ENCODE measurements at places on chromosomes 5 and 9.
A peak's percentile ranks its signal among the peaks of the same experiment; 100 is the strongest.

DNA sequence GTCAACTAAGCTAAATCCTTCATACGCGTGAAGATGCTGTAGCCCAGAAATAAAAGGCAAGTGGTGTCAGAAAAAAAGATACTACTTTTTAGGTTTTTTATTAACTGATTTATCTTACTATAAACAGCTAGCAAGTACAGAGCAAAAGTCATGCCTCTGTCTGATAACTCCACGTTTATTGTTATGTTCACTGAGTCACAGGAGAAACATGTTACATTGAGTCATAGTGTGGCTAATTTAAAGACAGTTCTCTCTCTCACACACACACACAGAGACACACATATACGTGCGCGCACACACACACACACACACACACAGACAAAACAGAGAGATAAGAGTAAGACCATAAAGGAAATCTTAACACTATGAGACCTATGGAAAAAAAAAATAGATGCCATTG is 770.0 kb upstream of the CDH10 start:
- no peaks in the 10 kb centered on the region for H3K4me1 ChIP-seq
- H3K36me3 ChIP-seq: no peaks in the 10 kb centered on the region
- no peak overlapping the region for H3K4me3 ChIP-seq
- no peaks in the 10 kb centered on the region for H3K27me3 ChIP-seq
- H3K27ac ChIP-seq: no peak overlapping the region

GRCh38 chr5:143495110-143495509 is 91.6 kb upstream of the NR3C1 start:
- H3K36me3 ChIP-seq: no peaks in the 10 kb centered on the region
- H3K4me1 ChIP-seq: peaks cover 47% of the 10 kb centered on the region
- H3K27me3 ChIP-seq: no peaks in the 10 kb centered on the region
- H3K4me3 ChIP-seq: no peak overlapping the region

- no peaks in the 10 kb centered on the region for H3K36me3 ChIP-seq
- no peaks in the 10 kb centered on the region for H3K27me3 ChIP-seq
- peaks cover 5% of the 10 kb centered on the region for H3K4me1 ChIP-seq
- no peak overlapping the region for H3K27ac ChIP-seq
- H3K4me3 ChIP-seq: no peak overlapping the region
- no peak for DNase-seq
These were observed 1.1 kb upstream of the ADAMTSL1 start for GRCh38 chr9:18472841-18473251.

- DNase-seq: no peak
- peaks cover 8% of the 10 kb centered on the region for H3K4me1 ChIP-seq
- H3K4me3 ChIP-seq: no peak overlapping the region
These were observed 3.2 kb upstream of the ENHO start for GRCh38 chr9:34526026-34526425.

- no peak for DNase-seq
- no peaks in the 10 kb centered on the region for H3K36me3 ChIP-seq
- H3K27me3 ChIP-seq: no peaks in the 10 kb centered on the region
- H3K4me1 ChIP-seq: peaks cover 12% of the 10 kb centered on the region
- H3K4me3 ChIP-seq: no peak overlapping the region
These were observed 53.4 kb downstream of the SNX18 start for GRCh38 chr5:54570916-54571315.

GRCh38 chr5:35789732-35790456 is 66.8 kb upstream of the IL7R start:
- H3K27me3 ChIP-seq: no peaks in the 10 kb centered on the region
- H3K36me3 ChIP-seq: no peaks in the 10 kb centered on the region
- H3K4me3 ChIP-seq: no peak overlapping the region
- H3K27ac ChIP-seq: no peak overlapping the region
- H3K4me1 ChIP-seq: no peaks in the 10 kb centered on the region

DNA sequence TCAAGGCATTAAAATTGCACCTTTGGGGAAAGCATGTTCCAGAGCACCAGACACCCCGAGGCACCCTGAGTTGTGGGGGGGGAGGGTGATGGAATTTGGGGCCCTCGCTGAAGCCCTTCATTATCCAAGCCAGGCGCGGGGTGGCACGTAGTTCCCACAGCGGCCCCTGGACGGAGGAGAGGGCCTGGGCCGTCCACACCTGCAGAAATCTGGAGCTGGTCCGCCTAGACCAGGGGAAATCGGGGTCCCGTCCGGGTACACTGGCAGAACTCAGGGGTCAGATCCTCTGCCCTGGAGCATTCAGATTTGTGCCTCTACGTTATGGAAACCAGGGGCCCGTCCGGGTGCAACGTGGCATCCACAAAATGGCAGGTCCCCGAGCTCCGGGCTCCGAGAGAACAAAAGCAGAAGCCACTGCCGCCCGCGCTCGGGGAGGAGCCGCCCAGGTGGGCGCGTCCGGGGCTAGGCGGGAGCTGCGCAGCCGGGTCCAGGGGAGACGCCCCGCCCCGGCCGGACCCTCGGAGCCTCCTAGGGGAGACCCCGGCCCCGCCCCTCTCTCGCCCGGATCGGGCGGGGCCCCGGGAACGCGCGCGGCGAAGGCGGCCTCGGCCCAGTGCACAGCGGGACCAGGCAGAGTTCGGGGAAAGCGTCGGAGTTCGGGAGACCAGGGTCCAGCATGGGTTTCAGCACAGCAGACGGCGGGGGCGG is at the start of gene PLEKHG4B:
TSS of gene PLEKHG4B (plus strand) at position 613 of the 708 bp plus-strand sequence. CDS start at position 677, 64 bp downstream.
- H3K36me3 ChIP-seq: no peaks in the 10 kb centered on the region
- H3K4me3 ChIP-seq: peak within 1 kb of the TSS; percentile 50
- DNase-seq: no peak
- H3K27me3 ChIP-seq: peaks cover 13% of the 10 kb centered on the region
- H3K27ac ChIP-seq: no peak within 1 kb of the TSS

DNA sequence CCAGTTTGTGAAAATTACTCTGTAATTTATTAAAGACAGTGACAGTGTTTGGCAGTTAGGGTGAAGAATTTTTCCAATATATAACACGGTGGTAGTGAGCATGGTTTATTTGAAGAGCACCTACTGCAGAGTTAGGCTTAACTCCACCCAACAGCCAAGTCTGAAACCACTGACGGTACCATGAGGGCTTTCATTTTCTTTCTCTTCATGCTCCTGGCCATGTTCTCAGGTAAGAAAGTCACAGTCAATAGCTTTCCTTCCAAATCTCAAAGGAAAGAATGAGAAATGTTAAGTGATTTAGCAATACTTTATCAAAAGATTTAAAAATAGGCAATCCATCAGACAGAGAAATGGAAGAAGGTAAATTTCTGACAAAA is at the start of gene MARCOL:
TSS of gene MARCOL (plus strand) at position 108 of the 377 bp plus-strand sequence. CDS start at position 181, 73 bp downstream.
- no peaks in the 10 kb centered on the region for H3K4me1 ChIP-seq
- H3K36me3 ChIP-seq: no peaks in the 10 kb centered on the region
- no peak for DNase-seq
- H3K4me3 ChIP-seq: no peak within 1 kb of the TSS
- H3K27ac ChIP-seq: no peak within 1 kb of the TSS

DNA sequence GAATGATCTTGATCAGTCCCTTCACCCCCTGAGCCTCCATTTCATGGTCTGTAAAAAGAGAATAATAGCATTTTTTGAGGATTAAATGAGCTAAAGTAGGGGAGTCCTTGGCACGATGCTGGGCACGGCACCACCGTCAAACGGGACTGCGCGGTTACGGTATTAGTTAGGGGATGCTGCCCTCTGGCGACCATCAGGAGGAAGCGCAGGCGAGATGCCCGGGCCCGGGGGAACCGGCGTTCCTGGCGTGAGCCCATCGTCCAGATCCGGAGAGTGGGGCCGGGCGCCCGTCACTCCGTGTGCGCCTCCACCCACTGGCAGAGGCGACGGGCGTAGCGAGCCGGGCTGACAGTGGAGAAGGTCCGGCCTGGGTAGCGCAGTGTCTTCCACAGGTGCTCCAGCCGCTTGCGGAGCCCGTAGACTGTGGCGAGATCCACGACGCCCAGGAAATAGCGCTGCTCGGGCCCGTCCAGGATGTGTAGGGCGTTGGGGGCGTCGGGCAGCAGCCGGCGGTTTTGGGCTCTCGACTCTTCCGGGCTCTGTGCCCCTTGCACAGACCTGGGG is 4.8 kb upstream of the ST6GALNAC4 start:
- no peak overlapping the region for H3K4me3 ChIP-seq
- peak; percentile 87 for DNase-seq
- no peaks in the 10 kb centered on the region for H3K27me3 ChIP-seq
- H3K4me1 ChIP-seq: peaks cover under 1% of the 10 kb centered on the region
- no peak overlapping the region for H3K27ac ChIP-seq

DNA sequence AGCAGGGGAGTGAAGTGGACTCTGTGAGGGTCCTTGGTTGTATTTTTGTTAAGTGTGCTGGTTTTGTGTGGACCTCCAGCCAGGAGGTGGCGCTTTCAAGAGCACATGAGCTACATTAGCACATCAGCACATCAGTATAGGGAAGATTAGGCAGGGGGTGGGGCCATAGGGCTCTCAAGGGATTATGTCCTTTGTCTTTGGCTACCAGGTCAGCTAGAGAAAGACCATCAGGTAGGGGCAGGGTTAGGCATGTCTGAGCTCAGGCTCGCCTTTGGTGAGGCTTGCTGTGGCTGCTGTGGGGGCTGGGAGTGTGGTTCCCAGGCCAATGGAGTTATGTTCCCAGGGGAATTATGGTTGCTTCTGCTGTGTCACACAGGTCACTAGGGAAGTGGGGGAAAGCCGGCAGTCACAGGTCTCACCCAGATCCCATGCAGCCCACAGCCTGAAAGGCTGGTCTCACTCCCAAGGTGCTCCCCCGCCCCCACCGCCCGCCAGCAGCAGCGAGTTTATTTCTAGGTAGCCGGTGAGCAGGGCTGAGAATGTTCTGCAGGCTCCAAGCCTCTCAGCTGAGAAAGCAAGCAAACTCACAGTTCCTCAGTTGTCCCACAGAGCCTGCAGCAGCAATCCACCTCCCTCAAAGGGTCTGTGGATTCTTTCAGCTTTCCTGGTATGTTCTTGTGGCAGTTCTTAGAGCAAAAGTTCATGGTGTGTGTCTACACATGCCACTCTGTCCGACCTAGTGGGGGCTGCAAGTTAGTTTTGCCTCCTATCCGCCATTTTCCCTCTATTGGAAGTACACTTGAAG is 13.7 kb downstream of the OR1J1 start:
- no peaks in the 10 kb centered on the region for H3K36me3 ChIP-seq
- peaks cover 9% of the 10 kb centered on the region for H3K4me1 ChIP-seq
